ENCODE measurements at places on chromosomes 3 and 15. TPM values are rescaled to one million over a fixed set of nuclear protein-coding genes. Genes with fewer than 3 reads are reported as not detected.

- DNase-seq, result no peak
These were observed 9.4 kb downstream of the VHL start for GRCh38 chr3:10150987-10151386.

Gene ARGFX
- not detected for total RNA-seq

DNA sequence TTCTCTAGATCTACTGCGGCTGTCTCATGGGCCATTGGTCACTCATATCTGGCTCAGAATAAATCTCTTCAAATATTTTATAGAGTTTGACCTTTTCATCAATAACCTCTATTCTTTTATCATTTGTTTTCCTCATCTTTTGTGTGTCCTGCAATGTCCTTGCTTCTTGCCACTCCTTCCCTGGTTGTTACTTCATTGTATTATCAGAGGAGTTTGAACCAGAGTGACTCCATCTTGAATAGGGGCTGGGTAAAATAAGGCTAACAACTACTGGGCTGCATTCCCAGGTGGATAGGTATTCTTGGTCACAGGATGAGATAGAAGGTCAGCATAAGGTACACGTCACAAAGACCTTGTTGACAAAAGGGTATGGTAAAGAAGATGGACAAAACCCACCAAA is 9.9 kb upstream of the LPCAT4 start:
- no peak for DNase-seq

- no peak for DNase-seq
These were observed 3.8 kb downstream of the NLGN1 start for GRCh38 chr3:173401369-173401768.

GRCh38 chr15:28103831-28104230 is 4.7 kb upstream of the OCA2 start:
- DNase-seq, result no peak

- no peak for DNase-seq
These were observed 492.6 kb upstream of the TBL1XR1 start for GRCh38 chr3:177689869-177690268.

Gene RHCG
- total RNA-seq, result not detected

- no peak for DNase-seq
These were observed 100.6 kb upstream of the IGF1R start for GRCh38 chr15:98547741-98548138.

GRCh38 chr15:55530861-55531313 is 22.9 kb upstream of the DNAAF4 start:
- DNase-seq, result no peak

- DNase-seq, result no peak
These were observed 9.3 kb upstream of the NR2E3 start for GRCh38 chr15:71800835-71801745.

DNA sequence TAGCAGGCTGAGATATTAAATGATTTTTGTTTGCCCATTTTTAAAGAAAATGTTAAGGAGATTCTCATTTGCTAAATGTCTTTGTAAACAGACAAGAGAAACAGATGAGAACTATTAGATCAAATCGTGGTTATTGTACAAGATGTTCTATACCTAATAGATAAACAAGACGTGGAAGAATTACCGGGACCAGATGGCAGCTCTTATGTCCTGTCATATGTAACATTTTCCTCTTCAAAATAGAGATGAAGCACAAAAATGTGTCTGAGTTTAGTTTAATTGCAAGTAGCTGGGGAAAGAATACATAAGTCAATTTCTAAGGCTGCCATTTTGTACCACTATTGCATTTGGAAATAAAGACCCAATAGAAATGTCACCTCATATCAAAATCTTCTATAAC is 553.7 kb downstream of the TUSC7 start:
- DNase-seq, result no peak

GRCh38 chr15:60620708-60621107 is 141.8 kb upstream of the ICE2 start:
- DNase-seq, result peak; percentile 34

DNA sequence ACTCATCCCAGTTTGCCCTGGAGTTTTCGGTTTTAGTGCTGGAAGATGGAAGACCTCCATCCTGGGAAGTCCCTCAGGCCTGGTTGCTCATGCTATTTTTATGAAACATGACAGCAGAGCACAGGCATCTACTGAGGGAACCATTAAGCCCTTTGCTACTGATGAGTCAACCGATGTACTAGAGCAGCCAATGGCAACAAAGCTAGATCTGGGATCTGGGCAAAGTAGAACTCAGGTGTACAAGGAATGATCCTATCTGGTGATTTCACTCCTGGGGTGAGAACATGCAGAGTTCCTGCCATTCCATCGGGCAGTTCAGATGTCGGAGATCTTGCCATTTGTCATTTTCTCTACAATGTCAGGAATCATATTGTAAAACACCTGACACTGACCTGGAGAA is 166.2 kb upstream of the NSMCE3 start:
- DNase-seq, result no peak

GRCh38 chr15:31487811-31488436 is 161.3 kb downstream of the KLF13 start:
- no peak for DNase-seq

Gene PPARG
- 235 TPM for total RNA-seq

DNA sequence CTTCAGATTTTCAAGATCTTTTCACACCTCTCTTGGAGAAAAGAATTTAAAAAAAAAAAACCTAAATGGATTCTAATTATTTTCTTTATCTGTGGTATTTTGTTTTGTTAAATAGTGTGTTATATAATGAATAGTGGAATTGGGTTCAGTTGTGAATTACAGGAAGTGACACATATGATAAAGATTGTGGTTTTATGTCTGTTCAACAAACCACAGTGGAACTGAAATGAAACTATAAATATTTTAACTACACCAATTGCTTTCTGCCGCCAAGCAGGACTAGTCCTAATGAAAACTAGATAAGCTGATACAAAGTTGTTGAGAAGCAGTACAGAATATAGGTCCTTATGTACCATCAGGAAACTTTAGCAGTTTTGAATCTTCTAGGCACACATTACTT is 121.6 kb downstream of the UBE2E2 start:
- DNase-seq, result no peak

Gene HRG
- not detected for total RNA-seq

Gene AADACL2
- total RNA-seq, result 2.8 TPM

DNA sequence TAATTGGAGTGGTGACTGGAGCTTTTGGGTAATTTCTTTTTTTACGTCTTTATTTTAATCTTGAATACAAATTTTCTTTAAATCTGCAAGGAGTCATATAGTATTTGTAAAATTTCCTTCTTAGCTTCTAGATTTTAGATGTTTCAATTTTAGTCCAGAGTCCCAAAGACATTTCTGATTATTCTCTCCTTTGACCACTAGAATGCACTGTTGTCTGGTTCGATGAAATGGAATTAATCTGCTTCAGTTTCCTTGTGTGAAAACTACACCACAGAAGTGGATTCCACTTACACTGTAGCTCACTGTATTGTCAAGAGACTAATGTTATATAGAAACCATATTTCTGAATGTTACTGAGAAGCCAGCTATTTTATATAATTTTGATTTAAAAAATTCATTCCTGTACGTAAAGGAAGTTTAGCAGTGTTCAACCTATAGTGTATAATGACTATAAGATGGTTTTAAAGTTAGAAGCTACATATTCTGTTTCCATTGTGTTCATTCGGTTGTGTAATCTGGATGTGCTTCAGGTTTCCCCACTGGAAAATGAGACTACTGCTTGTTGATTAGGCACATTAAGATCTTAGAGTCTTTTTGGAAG is 6.1 kb downstream of the GRAMD1C start:
- no peak for DNase-seq

GRCh38 chr3:12395349-12396012 is 88.8 kb upstream of the TSEN2 start:
- DNase-seq, result no peak

DNA sequence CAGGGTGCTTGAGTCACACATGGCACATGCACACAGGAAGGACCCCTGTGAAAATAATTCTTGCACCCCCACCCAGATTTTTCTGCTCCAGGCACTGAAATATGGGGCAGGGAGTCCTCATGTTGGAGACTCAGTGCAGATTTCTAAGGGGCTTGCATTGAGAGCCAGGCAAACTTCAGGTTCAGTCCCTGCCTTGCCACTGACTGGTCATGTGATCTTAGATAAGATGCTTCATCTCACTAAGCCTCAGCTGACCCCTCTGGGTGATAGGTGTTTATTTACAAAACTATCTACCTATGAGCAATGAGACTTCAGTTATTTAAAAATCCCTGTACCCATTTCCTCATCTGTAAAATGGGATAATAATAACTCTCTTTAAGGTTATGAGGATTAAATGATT is 30.1 kb upstream of the C3orf80 start:
- no peak for DNase-seq

DNA sequence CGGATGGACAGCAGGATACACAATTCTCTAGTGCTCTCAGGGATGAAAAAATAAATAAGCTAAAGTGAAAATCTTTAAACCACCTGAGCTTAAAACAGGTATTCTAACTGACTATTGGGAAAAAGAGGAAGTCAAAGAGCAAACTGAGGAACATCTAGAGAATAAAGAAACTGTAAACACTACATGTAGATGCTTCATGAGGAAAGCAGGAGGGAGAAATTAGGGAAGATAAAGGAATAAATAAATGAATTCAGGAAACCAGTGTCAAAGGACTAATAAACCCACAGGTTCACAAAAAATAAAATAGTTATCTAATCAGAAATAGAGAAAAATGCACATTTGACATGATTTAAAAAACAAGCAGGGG is 525 bp upstream of the MCCC1 start:
- no peak for DNase-seq

GRCh38 chr3:12932347-12932746 is 91.0 kb upstream of the RPL32 start:
- no peak for DNase-seq

DNA sequence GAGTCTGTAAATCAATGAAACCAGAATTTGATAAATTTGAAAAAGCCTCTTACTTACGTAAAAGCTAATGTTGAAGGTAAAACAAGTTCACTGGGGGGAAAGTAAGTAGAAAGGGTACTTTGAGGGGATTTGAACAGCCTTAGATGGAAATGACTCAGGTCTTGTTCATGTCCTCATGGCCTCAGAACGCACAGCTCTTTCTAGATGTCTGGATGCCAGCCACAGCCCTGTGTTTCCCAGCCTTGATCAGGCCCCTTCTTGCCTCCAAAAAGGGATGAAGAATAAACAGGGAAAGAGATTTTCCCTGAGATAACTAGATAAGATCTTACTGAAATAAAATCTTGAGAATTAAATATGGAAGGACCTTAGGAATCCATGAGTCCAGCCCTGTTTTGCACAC is 237.1 kb upstream of the GOLGA6L4 start:
- DNase-seq, result no peak

Gene WNT5A
- 2.5 TPM for total RNA-seq

DNA sequence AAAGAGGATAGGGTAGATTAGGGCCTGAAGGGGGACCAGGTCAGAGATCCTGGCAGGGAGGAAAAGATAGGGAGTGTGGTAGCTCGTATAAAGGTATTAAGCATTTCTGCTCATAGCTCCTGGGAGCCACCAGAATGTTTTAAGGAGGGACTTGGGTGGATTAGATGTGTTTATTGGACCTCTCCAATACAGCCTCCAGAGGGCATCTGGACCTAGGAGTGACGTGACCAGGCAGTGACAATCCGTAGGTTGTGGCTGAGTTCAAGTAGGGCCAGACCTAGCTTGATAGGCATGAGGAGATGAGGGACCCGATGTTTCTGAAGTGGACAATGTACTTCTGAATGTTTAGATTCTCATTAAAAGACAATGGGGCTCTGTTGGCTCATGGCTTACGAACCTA is 435.2 kb downstream of the MCTP2 start:
- no peak for DNase-seq

DNA sequence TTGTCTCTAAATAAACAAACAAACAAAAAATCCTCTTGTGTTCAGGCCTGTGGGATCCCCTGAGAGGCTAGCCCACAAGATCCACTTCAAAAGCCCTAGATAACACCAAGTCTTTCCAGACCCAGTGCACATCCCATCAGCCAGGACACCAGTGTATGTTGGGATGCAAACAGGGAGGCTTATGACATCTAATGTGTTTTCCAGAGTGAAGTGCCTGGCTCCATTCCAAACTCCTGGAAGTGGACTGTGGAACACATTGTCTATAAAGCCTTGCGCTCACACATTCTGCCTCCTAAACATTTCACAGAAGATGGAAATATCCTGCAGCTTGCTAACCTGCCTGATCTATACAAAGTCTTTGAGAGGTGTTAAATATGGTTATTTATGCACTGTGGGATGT is 57.0 kb downstream of the MLH1 start:
- no peak for DNase-seq

DNA sequence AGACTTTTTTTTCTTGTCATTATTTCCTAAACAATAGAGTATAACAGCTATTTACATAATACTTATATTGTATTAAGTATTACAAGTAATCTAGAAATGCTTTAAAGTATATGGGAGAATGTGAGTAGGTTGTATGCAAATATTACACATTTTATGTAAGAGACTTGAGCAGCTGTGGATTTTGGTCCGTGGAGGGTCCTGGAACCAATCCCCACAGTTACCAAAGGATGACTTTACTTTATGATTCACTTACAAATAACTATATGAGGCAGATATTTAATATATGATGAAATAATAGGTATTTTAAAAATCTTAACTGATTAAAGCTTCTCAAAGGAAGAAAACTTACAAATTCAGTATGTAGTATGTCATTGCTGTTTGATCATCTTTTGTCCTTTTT is 56.3 kb downstream of the PPP2R3A start:
- DNase-seq, result no peak

DNA sequence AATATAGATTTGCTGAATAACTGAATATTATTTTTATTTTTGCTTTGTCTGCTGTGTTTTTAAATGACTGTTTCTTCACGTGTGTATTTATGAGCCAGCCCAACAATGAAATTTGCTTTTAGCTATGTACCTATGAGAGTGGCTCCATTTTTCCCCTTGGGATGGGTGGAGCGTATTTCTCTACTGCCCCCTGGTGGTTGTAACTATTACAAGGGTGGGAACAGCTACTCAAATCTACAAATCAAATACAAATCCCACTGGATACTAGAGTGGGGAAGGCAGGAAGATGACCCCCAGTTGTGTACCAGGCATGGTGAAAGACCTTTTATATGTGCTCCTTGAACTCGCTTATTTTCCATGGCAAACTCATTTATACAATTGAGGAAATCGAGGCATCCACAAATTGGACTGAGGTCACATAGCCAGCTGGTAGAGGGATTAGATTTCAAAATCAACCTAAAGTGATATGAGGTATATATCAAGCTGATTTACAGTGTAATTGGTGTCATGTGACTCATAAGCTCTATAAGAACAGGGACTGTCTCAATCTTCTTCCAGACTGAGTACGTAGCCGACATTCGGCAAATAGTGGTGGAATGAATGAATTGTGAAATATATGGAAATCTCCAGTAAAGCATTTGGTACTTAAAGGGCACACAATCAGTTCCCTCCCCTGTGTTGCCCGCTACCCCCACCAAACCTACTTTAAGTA is 69.5 kb upstream of the VEPH1 start:
- DNase-seq, result no peak

- no peak for DNase-seq
These were observed 10.4 kb downstream of the NR2F2 start for GRCh38 chr15:96340598-96341512.

Gene CLDN18
- total RNA-seq, result not detected

GRCh38 chr3:30308131-30308530 is 298.3 kb upstream of the TGFBR2 start:
- no peak for DNase-seq

All from omental fat pad (tissue), 4 donors.